CD4-positive, alpha-beta T cell treated with Interleukin-15 for 1 hour (primary cell): ENCODE measurements at places on chromosomes 2 and 18.

GRCh38 chr18:28714498-28714897 is 537.6 kb upstream of the CDH2 start:
- DNase-seq, result no peak

DNA sequence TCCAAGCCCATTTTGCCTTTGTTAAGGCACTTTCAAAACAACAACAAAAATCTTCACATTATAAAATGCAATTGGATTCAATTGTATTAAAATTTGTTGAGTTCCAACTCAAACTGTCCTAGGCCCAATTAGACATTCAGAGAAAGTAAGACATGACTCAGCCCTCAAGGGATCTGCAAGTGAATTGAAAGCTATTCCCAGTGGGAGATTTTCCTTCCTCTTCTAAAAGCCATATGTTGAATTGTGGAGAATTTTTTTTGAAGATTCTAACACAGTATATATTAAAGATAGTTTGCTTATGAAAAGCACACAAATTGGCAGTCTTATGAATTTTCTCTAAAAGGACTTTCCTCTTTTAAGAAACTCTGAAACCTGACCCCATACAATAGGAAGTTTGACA is 268.0 kb upstream of the PARD3B start:
- DNase-seq, result no peak

GRCh38 chr2:210302326-210302725 is 12.6 kb downstream of the MYL1 start:
- no peak for DNase-seq

GRCh38 chr2:855177-855576 is 95.5 kb upstream of the SNTG2 start:
- DNase-seq, result no peak

DNA sequence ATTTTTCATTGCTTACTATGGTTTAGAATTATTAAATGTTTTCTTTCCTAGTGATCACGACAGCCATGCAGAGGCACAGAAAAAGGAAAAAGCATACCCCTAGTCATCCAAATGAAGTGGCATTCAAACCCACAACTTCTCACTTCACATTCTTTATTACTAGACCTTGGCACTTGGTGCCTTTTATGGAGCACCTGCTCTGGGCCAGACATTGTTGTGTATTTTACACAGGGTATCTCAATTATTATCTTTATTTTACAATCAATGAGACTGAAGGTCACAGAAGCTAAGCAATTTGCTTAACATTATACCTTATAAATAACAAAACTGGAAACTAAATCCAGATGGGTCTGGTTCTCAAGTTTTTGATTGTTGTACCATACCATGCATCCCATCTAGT is 235.3 kb downstream of the LRATD1 start:
- DNase-seq, result no peak

GRCh38 chr2:150595803-150596470 is 108.5 kb upstream of the RND3 start:
- DNase-seq, result no peak

DNA sequence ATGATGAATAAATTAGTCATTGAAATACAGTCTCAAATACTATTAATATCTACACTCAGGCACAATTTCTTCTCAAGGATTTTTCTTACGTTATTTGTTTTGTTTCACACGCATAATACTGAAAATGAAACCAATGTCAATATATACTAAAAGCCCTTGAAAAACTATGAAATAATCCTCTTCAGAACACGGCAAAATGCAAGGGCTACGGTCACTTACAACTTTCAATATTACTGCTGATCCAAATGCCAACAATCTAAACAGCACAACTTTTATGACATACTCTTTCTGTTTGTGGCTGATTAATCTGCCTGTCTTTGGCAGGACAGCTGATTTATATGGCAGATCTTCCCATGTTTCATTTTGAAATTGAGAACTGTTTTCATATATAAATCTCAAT is 68.3 kb downstream of the LRPPRC start:
- no peak for DNase-seq

GRCh38 chr18:75121266-75121665 is 87.7 kb downstream of the PTGR3 start:
- no peak for DNase-seq

- no peak for DNase-seq
These were observed 18.6 kb downstream of the LONRF2 start for GRCh38 chr2:100303744-100304143.

GRCh38 chr2:120436885-120437603 is 91.1 kb downstream of the INHBB start:
- no peak for DNase-seq

DNA sequence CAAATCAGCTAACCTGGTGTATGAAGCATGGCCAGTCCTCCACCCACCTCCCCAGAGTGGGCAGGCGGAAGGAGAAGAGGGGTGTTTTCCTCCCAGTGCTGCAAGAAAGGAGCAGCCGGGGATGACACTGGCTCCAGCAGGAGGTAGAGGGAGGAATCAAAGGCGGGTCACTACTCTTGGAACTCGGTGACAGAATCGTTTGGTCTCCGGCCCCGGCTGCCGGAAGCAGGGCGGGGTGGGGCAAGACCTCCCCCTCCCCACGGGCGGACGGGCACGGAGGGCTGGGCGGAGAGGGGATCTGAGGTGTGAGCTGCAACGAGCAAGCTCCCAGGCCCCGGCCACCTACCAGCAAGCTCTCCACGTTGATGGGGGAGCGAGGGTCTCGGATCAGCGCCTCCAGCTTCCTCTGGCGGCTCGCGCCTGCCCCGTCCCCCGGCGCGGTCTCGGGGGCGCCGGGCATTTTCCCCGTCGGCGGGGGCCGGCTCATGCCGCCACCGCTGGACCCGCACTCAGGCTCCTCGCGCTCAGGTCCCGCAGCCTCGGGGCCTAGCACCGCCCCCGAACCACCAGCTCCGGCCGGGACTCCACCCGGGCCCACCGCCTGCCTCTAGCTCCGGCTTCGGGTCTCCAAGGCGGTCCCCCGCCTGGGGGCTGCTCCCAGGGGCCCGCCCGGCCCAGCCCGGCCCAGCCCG is 640 bp downstream of the ROCK2 start:
- DNase-seq, result peak; percentile 17

DNA sequence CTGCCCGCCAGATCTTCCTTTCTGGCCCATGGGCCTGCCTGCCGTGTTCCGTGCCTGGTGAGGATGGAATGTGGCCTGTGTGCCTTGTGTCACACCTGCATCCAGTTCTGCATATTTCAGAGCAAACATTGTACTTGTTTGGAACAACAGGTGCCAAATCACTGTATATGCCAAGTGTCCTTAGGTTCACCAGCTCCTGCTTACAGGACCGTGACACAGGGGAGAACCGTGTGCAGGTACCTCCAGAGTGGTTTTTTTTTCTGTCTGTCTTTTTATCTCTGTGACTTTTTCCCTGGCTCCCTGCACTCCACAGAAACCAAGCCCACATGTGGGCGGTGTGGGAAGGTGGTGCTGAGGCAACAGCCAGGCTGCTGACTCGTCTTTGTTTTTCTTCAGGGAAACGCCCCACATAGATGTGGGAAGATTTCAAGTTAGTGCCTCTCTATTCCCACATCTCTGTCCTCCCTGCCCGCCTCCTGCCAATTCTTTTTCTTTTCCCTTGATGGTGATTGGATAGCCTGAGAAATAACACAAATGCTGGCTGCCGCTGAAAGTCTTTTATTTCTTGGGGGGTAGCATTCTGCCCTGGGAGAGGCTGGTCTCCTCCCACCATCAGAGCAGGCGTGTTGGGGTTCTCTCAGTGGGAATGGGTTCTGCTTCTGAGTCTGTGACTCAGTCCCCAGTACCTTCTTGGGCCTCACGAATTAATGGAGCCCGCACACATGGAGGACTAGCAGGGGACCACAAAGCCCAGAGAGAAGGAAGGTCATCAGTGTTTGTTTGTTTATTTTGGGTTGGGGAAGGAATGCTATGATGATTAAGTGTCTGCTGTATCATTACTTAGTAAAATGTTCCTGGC is 21.4 kb downstream of the GRHL1 start:
- DNase-seq, result no peak

- DNase-seq, result no peak
These were observed 262.0 kb downstream of the AFF3 start for GRCh38 chr2:99880148-99880963.

- DNase-seq, result no peak
These were observed 27.0 kb upstream of the ZEB2 start for GRCh38 chr2:144546933-144547332.

DNA sequence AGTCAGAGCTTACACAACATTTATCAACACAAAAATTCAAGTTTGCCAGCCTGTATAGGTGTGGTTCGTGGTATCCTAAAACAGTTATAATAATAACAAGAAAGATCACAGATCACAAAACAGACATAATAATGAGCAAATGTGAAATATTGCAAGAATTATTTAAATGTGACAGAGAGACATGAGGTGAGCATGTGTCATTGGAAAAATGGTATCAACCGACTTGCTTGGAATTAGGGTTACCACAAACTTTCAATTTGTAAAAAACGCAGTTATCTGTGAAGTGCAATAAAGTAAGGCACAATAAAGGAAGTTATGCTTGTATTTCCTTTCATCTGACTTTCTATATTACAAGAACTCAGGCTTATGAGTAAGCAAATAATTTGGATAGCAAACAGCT is 116.8 kb downstream of the IKZF2 start:
- DNase-seq, result no peak

DNA sequence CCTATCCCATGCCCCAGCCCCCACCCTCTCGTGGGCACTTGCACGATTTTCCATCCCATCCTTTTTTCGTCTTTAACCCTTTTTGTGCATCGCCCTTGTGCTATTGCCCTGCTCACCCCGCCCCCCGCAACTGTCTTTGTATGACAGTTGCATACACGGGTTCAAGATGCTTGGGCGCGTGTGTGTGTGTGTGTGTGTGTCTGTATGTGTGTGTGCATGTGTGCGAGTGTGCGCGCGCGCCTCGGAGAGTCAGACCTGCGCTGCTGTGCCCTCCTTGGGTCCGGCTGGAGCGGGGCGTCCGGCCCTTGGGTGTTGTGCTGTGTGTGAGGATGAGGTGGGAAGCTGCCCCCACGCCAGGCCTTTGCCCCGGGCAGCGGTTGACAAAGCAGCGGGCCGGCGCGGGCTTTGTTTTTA is 230.7 kb downstream of the HAUS1 start:
- no peak for DNase-seq

- DNase-seq, result peak; percentile 48
These were observed 177.3 kb downstream of the HAUS1 start for GRCh38 chr18:46281185-46282176.

GRCh38 chr2:186460465-186460864 is 25.6 kb upstream of the ZC3H15 start:
- no peak for DNase-seq

DNA sequence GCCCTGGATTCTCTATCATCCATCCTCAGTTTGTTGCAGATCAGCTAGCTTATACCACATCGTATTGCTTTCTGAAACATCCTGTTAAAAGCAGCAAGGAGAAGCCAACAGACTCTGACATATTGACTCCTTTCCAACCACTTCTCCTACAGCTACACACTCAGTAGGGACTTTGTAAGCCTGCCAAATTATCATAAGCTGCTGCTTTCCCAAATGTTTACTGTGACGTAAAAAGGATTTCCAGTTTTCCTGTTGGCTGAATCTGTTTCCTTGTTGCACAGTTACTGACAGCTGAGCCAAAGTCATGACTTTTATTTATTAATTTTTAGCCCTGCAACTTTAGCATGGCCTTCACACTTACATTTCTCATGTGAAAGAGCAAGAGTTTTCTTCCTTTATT is 294.3 kb downstream of the KCNJ3 start:
- no peak for DNase-seq

DNA sequence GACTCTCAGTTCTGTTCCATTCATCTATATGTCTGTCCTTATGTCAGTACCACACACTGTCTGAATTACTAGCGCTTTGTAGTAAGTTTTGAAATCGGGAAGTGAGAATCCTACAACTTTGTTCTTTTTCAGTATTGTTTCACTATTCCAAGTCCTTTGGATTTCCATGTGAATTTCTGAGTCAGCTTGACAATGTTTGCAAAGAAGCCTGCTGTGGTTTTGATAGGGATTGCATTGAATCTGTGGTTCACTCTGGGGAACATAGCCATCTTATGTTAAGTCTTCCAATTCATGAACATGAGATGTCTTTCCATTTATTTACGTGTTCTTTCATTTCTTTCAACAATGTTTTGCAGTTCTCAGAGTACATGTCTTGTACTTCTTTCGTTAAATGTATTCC is 15.0 kb downstream of the SLC3A1 start:
- DNase-seq, result no peak

GRCh38 chr2:40168032-40168431 is 283.9 kb downstream of the SLC8A1 start:
- no peak for DNase-seq

GRCh38 chr2:228654707-228655106 is 473.2 kb upstream of the SPHKAP start:
- no peak for DNase-seq

DNA sequence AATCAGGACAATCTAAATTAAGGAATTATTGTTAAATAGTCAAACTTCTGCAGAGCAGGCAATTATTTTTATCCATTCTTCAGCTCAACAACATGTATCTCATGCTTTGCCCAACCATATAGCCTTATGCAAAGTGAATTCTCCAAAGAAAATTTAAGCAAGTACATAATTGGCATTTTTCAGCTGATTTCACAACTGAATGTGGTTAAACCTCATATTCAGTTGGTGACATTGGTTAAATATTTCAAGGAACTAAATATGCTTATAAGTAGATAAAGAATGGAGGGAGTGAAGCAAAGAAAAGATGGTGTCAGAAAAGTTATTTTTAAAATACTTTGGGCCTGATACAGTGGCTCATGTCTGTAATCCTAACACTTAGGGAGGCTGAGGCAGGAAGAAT is 816.2 kb downstream of the NRXN1 start:
- no peak for DNase-seq

- no peak for DNase-seq
These were observed 50.2 kb downstream of the ODC1 start for GRCh38 chr2:10397878-10398277.

DNA sequence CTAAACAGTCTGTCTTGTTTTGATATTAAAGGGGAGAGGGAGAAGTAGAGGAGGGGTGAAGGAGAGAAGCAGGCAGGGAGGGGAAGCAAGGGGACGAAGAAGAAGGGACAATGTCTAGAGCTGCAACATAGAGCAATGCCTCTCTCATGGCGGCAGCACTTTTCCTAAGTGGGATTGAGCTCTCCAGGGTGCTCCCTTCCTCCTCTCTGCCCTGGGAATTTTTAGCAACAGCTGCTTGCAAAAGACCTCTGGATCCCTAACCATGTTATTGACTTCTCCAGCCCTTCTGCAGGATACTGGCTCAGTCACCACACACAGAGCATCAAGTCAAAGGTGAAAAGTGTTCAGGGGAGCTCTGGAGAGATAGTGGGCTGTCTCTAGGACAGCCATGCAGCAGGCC is 734.9 kb downstream of the EPHA4 start:
- DNase-seq, result no peak

DNA sequence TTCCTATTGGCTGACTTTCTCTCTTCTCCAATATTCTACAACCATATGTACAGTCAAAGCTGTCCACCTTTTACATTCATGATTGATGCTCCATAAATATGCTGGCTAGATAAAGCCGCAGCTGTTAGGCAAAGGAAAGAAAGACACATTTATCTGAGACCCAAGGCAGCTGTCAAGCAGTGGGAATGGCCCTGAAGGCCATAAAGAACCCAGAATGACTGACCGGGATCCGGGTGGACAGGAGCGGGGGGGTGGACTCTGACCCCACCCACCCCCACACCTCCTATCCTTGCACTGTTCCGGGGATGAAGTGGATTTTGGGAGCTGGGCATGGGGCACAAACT is 116.4 kb downstream of the RTP5 start:
- DNase-seq, result no peak
